Activated T-cell treated with anti-CD3 and anti-CD28 coated beads, Interleukin-2, amount 50 U/mL, for 24 hours (primary cell): ENCODE measurements at places on chromosomes 7 and 10.

DNA sequence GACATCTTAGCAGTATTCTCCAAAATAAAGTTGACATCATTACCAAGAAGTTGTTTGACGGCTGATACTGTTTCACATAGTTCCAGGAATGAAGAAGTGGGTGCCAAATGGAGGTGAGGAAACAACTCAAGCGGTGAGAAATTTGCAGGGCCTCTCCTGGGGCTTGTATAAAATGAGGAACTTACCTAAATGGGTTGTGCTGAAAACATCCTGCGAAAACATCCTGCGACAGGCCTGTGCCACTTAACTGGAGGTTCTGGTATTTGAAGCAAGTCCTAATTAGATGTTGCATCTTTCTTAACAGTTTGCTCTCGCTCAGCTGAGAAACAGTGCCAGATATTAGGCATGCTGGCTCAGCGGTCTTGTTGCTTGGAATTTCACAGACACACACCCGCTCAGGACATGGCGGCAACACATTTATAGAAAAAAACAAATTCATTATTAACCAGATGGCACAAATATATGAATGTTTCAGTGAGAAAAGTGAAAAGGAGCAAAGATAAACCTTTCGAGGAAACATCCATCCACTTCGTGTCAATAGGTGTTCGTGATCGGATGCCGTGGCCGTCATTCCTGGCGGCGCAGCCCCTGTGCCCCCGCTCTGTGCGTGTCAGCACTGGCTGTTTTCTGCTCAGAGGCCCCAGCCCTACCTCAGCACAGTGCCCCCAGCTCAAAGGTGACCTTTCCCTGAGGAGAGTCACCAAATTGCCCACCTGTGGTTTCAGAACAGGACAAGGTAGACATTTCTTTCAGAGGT, 48.1 kb downstream of the CDC123 start:
- no peak for DNase-seq

- no peak for DNase-seq
These were observed 55.3 kb downstream of the SVIL start for GRCh38 chr10:29579455-29579970.

GRCh38 chr10:111034598-111035310, 42.1 kb upstream of the ADRA2A start:
- no peak for DNase-seq

- no peak for DNase-seq
These were observed 19.1 kb downstream of the TRUB1 start for GRCh38 chr10:114957122-114957521.
